ENCODE measurements at places on chromosomes 5 and 9. TPM values are rescaled to one million over a fixed set of nuclear protein-coding genes. Genes with fewer than 3 reads are reported as not detected.

The RALGDS gene
- 131 TPM for total RNA-seq

The PTGES2 gene
- total RNA-seq = 57.9 TPM

The ST6GALNAC4 gene
- total RNA-seq = 35.7 TPM

DNA sequence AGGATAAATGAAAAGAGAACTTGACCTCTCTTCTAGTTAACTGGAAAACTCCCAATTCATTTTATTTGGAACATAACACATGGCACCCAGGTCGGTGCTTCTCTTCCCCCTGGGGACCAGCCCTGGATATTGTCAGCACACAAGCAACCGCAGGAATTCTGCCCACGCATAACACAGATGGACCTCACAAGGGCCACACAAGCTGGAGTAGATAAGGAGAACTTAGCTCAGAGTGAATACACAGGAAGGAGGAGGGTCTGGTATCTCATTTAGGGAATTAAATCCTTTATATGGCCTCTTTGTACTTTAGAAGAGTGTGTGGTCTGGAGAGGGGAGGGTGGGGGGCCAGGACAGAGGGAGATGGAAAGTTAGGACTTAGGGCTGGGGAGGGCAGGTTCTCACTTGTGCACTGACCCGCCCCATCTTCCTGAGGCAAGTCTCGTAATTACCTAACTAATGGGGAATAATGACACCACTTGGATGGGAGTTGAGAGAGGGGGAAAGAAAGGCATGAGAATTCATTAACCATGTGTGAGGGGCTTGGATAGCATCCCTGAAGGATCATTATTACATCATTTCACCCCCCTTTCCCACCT is 341.2 kb upstream of the WWC1 start:
- no peaks in the 10 kb centered on the region for H3K4me1 ChIP-seq
- H3K27ac ChIP-seq = no peak overlapping the region
- no peaks in the 10 kb centered on the region for H3K36me3 ChIP-seq
- DNase-seq = no peak
- H3K4me3 ChIP-seq = no peak overlapping the region

GRCh38 chr5:180784497-180785097 is 18.0 kb downstream of the MGAT1 start:
- H3K4me3 ChIP-seq = no peak overlapping the region
- peaks cover 6% of the 10 kb centered on the region for H3K36me3 ChIP-seq
- peaks cover 8% of the 10 kb centered on the region for H3K4me1 ChIP-seq

Measured in CD4-positive, alpha-beta memory T cell (primary cell).